Body of pancreas (tissue), 4 donors: ENCODE measurements at places on chromosomes 7 and 10.
A peak's percentile ranks its signal among the peaks of the same experiment; 100 is the strongest.

GRCh38 chr7:83913174-83913573 is 264.2 kb upstream of the SEMA3E start:
- no peak for DNase-seq

- no peak for DNase-seq
Observed at GRCh38 chr10:101672536-101672935, 22.4 kb downstream of the FBXW4 start.

DNA sequence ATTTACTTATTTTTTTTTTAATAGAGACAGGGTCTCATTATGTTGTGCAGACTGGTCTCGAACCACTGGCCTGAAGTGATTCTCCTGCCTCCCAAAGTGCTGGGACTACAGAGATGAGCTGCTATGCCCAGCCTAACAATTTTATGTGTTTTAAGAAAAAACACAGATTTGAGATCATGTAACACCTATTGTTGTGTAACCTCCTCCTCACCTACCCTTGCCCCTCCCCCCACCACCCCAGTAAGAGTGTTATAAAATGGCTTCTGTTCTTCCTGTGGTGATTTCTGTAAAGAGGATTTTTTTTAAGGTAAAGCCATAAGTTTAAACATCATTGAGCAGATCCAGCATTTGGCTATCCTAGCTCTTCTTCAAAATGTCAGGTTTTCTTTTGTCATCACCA is 7.6 kb downstream of the ARMC10 start:
- DNase-seq = no peak

DNA sequence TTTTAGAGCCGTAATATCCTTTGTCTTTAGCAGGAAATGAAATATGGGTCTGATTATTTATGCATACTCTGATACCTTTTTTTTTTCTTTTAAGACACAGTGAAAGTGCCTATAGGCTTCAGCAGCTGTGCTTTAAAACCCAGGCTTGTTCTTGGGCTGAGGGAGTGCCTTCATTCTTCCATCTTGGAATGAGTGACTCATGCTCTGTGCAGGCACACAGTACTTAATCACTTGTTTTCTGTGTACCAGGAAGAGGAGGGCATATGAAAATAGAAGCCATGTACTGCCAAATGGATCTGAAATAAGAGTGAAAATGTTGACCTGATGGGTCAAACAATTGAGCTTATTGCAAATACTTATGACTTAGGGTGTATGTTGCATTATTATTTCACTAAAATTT is 12.0 kb downstream of the INPP5F start:
- DNase-seq = peak; percentile 59

- peak; percentile 9 for DNase-seq
Observed at GRCh38 chr10:132528064-132528691, 9.4 kb upstream of the INPP5A start.

GRCh38 chr7:79452032-79452494 is 1.4 kb downstream of the MAGI2 start:
- DNase-seq = peak; percentile 66

DNA sequence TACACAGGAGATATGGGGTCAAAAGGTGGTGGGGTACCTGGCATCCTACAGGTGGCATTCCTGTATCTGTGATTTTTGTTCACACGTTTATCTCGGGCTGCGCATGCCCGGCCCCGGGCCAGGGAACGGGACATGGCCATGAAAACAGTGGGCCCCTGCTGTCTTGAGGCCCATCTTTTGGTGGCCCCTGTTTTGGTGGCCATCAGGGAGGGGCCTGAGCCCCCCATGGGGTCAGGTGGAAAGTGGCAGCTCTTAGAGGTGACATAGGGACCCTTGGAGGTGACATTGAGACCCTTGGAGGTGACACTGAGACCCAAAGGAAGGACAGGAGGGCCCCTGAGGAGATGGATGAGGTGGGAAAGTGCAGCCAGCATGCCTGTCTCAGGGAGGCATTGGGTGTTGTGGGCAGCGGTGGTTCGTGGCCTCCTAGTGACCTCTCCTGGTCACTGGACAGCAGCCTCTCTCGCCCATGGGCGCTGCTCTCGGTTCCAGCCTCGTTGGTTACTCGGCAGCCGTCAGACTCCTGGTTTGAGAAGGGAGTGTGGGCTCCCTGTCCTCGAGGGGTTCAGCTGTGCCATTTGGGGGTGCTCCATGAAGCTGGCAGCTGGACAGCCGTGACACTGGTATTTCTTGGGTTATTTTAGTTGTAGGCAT is 39.9 kb downstream of the INPP5A start:
- DNase-seq = peak; percentile 62

- DNase-seq = no peak
Observed at GRCh38 chr10:49463605-49464004, 67.7 kb upstream of the DRGX start.

- DNase-seq = peak; percentile 87
Observed at GRCh38 chr10:95406651-95407280, 116.0 kb upstream of the PDLIM1 start.
